SJCRH30 (cell line): ENCODE measurements at places on chromosomes 3 and 15. TPM values are rescaled to one million over a fixed set of nuclear protein-coding genes. Genes with fewer than 3 reads are reported as not detected.

Gene ZKSCAN7
- total RNA-seq, result 6.2 and 6.6 TPM in 2 replicates

Gene EIF4E3
- 0.20 and 0.23 TPM in 2 replicates for total RNA-seq

Gene CPLX3
- total RNA-seq, result not detected in 2 replicates

Gene NUP210
- 0.10 and 0.32 TPM in 2 replicates for total RNA-seq

Gene ST6GAL1
- 2.3 TPM in 2 replicates for total RNA-seq

Gene KNL1
- 93.7 and 100 TPM in 2 replicates for total RNA-seq

Gene PLA2G4E
- not detected in 2 replicates for total RNA-seq

Gene C3orf85
- not detected in 2 replicates for total RNA-seq

Gene ANKRD34C
- total RNA-seq, result not detected in 2 replicates

Gene STT3B
- 64.4 and 66.1 TPM in 2 replicates for total RNA-seq

Gene SEMA3B
- total RNA-seq, result 3.3 and 4.8 TPM in 2 replicates

Gene RTP3
- total RNA-seq, result not detected in 2 replicates

Gene SPTSSB
- total RNA-seq, result 0.12 and 0.18 TPM in 2 replicates
